ENCODE measurements at places on chromosomes 7 and 10.

- DNase-seq, result no peak
These were observed 104.3 kb downstream of the MTERF1 start for GRCh38 chr7:91776171-91776570.

- no peak for DNase-seq
These were observed 11.8 kb upstream of the TNRC18 start for GRCh38 chr7:5435291-5436002.

- DNase-seq, result no peak
These were observed 32.4 kb upstream of the MTPN start for GRCh38 chr7:136009488-136010079.

GRCh38 chr7:92622030-92622429 lies 31.8 kb upstream of the FAM133B start:
- no peak for DNase-seq

GRCh38 chr10:22110761-22111160 lies 107.1 kb downstream of the EBLN1 start:
- no peak for DNase-seq

DNA sequence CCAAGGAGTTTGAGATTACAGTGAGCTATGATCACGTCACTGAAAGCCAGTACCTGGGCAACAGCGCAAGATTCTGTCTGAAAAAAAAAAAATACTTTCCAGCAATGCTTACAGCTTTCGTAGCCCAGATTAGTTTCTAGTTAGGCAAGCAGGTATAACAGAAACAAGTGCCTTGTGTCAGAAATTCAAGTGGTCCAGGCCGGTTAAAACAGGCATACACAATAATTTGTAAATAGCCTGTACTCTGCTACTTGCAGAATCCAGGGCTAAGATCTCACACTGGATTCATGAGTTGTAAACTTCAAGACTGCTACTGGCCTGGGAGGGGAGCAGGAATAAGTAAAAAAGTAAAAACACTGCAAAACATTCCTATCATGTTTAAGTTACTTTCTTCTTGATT lies 512.9 kb downstream of the IPMK start:
- DNase-seq, result no peak

- DNase-seq, result no peak
These were observed 72.6 kb downstream of the JAZF1 start for GRCh38 chr7:28107960-28108359.

DNA sequence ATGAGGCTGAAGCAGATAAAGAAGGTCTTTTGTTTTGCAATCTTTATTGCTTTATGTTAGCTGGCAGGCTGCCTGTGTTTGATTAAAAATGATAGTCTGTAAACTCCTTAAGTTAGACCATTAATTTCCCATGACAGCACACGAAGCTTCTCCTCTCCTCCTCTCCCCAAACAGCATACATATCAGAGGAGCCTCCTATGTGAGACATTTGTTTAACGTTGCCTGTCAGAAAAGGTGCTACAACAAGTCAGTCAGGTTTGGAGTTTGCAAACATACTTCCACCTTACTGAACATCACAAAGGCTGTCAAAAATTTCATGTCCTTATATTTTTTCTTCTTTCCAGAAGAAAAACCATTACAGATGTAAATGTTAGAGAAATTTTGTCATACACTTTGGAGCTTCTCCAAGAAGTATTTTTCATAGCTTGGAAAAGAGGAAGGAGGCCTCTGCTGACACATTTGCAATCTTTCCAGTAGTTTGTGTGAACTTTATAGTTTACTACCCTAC lies 393.1 kb downstream of the EXOC4 start:
- DNase-seq, result no peak

- no peak for DNase-seq
These were observed 100.5 kb downstream of the KCNMA1 start for GRCh38 chr10:77537071-77537470.

Data from activated naive CD4-positive, alpha-beta T cell treated with anti-CD3 and anti-CD28 coated beads for 36 hours (primary cell).